Upper lobe of left lung (tissue), 6 donors: ENCODE measurements at places on chromosomes 5 and 9. TPM values are rescaled to one million over a fixed set of nuclear protein-coding genes. Genes with fewer than 3 reads are reported as not detected.

The MAMDC2 gene
- 26.5 TPM for total RNA-seq

The GABRA1 gene
- total RNA-seq: not detected

The FGF18 gene
- 1.7 TPM for total RNA-seq

The PKD2L2 gene
- not detected for total RNA-seq

The TEK gene
- total RNA-seq: 27.2 TPM

The SPATA31A3 gene
- total RNA-seq: not detected

The BAAT gene
- total RNA-seq: not detected

The ECSCR gene
- total RNA-seq: 62.5 TPM

The CDC20B gene
- total RNA-seq: 0.33 TPM

DNA sequence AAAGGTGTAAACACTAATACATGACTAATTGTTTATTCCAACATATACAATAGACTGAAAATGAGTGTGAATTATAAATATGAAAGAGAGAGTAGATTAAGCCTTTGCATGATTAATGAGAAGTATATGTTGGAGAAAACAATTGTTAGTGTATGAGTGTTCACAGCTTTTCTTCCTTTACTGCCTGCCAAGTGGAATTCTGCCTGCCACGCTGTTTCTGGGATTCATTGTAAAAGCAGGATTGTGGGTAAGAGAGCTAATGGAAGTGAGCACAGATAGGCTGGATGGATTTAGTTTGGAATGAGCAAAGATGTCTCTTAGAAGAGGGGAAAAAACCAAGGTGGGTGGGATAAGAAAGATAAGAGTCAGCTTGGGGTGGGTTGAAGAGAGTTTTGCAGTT, 129.6 kb upstream of the NMUR2 start:
- no peak for DNase-seq
- no peaks in the 10 kb centered on the region for H3K36me3 ChIP-seq
- H3K4me1 ChIP-seq: no peaks in the 10 kb centered on the region

GRCh38 chr9:20292002-20292401, 330.3 kb downstream of the MLLT3 start:
- H3K36me3 ChIP-seq: no peaks in the 10 kb centered on the region
- H3K4me3 ChIP-seq: no peak overlapping the region
- no peak for DNase-seq
- H3K4me1 ChIP-seq: no peaks in the 10 kb centered on the region

DNA sequence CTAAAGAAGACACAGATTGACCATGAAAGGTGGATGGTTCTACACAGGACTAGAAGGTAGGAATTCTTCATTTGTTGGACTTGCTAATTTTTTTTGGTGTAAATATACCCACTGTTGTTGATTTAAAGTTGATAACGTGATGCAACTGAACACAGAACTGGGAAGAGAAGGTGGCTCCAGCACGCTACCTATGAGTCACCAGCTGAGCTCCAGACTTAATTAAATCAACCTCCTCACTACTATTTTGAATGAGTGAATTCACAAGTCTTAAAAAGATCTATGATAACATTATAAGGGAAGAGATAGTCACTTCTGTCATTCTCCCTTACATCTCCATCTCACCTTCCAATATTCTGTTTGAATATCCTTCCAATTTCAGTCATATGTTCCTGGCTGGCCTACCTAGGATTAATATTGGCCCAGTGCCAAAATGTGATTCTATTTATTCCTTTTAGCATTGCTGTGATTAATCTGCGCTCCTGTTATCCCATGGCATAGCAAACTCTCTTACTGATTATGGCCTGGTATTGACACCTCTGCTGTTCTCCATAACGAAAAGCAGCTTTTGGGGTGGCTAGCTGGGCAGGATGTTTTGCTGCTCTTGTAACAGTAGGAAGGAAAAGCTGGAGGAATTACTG, 135.9 kb upstream of the CCDC152 start:
- no peaks in the 10 kb centered on the region for H3K36me3 ChIP-seq
- peak overlapping the region; percentile 50 for H3K27ac ChIP-seq
- H3K27me3 ChIP-seq: no peaks in the 10 kb centered on the region

- no peak overlapping the region for H3K27ac ChIP-seq
- no peaks in the 10 kb centered on the region for H3K36me3 ChIP-seq
- no peak overlapping the region for H3K4me3 ChIP-seq
- H3K27me3 ChIP-seq: no peaks in the 10 kb centered on the region
- H3K4me1 ChIP-seq: no peaks in the 10 kb centered on the region
- no peak for DNase-seq
These were observed 383.9 kb downstream of the MAT2B start for GRCh38 chr5:163889369-163889768.

GRCh38 chr9:35522187-35522586, 32.3 kb downstream of the RUSC2 start:
- H3K27ac ChIP-seq: no peak overlapping the region
- DNase-seq: no peak
- no peaks in the 10 kb centered on the region for H3K27me3 ChIP-seq
- no peaks in the 10 kb centered on the region for H3K36me3 ChIP-seq
- peaks cover 45% of the 10 kb centered on the region for H3K4me1 ChIP-seq

DNA sequence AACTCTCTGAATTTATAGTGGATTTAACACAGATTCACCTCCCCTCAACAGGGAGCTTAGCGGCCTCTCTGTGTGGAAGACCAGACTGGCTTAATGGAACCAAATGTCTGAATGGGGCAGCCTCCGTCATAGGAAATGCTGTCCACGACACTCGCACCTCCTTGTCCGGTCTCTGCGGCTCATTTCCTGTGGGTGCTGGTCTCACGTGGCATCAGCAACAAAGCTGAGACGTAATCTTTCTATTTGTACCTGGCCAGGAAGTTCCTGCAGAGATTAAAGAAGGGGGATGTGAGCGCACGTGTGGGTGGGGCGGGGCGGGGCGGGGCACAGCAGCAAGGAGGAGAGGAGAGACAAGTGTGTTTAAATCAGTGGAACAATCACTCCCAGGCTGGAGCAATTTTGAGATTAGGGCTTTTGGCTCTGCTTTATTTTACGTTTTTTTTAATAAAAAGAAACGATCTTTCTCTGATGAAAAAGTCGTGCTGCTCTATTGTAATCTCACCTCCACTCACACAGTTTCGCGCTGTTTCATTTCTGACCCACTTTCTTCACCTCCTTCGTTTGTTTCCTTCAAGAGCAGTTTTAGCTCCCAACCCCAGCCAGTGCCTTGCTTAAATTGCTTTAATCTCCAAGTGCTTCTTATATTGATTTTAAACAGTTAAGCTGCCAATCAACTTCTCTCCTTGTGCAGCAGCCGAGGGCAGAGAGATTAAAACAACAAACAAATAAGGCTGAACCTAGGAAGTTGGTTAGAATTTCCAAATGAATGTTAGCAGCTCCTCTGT, 132.2 kb upstream of the ASTN2 start:
- no peaks in the 10 kb centered on the region for H3K27me3 ChIP-seq
- peak overlapping the region; percentile 28 for H3K4me3 ChIP-seq
- DNase-seq: no peak
- H3K36me3 ChIP-seq: no peaks in the 10 kb centered on the region
- no peaks in the 10 kb centered on the region for H3K4me1 ChIP-seq
- H3K27ac ChIP-seq: no peak overlapping the region

GRCh38 chr5:27458287-27458686, 419.9 kb upstream of the CDH9 start:
- H3K36me3 ChIP-seq: no peaks in the 10 kb centered on the region
- H3K27me3 ChIP-seq: no peaks in the 10 kb centered on the region
- no peak for DNase-seq
- H3K27ac ChIP-seq: no peak overlapping the region

DNA sequence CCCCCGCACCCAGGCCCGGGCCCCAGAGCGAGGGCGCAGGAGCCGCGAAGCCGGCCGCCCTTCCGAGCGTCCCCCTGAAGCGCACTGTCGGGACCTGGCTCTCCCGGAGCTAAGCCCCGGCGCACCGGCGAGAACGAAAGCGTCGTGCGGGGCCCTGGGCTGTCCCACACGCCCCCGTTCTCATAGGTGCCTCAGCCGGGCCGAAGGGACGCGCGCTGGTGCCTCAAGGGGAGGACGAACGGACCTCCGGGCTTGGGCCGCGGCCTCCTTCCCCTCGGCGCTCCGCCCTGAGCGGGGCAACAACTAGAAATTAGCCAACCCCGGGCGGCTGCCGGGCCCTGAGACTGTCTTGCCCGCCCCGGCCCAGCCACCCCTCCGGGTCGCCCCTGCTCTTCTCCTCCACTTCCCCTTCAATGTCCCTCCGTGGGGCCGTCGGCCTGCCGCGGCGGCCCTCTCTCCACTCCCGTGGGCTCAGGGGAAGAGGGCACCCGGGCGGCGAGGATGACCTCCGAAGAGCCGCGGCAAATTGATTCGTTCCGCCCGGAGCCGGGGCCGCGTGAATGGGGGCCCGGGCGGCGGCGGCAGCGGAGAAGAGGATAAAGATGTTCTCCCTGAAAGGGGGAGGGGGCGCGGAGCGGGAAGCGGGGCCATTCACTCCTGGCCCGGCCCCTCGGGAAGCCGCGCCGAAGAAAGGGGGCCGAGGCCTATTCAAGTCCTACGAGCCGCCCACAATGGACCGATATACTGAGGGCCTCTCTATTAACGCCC, 3.5 kb upstream of the PRDM12 start:
- no peak overlapping the region for H3K27ac ChIP-seq
- DNase-seq: peak; percentile 82
- H3K4me1 ChIP-seq: peaks cover 69% of the 10 kb centered on the region
- H3K4me3 ChIP-seq: no peak overlapping the region
- H3K27me3 ChIP-seq: peaks cover 76% of the 10 kb centered on the region
- H3K36me3 ChIP-seq: no peaks in the 10 kb centered on the region

DNA sequence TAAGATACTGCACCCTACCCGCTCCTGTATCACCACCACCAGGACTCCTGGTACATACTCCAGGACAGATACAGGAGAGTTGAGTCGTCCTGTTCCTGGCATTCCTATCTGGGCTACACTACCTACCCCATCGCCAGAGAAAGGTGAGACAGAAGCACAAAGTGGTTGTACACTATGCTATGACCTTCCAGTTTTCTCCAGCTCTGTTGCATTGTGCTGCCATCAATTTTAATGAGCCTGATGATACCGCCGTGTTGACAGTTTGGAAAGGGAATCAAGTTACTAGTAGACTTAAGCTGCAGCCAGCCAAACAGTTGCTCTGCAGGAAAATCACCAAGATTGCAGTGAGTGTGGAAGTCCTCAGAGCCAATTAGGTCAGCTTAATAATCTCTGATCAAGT, 35.2 kb downstream of the ANP32B start:
- no peaks in the 10 kb centered on the region for H3K27me3 ChIP-seq
- DNase-seq: no peak
- no peaks in the 10 kb centered on the region for H3K4me1 ChIP-seq
- H3K36me3 ChIP-seq: peaks cover 17% of the 10 kb centered on the region
- H3K4me3 ChIP-seq: no peak overlapping the region
- H3K27ac ChIP-seq: no peak overlapping the region

DNA sequence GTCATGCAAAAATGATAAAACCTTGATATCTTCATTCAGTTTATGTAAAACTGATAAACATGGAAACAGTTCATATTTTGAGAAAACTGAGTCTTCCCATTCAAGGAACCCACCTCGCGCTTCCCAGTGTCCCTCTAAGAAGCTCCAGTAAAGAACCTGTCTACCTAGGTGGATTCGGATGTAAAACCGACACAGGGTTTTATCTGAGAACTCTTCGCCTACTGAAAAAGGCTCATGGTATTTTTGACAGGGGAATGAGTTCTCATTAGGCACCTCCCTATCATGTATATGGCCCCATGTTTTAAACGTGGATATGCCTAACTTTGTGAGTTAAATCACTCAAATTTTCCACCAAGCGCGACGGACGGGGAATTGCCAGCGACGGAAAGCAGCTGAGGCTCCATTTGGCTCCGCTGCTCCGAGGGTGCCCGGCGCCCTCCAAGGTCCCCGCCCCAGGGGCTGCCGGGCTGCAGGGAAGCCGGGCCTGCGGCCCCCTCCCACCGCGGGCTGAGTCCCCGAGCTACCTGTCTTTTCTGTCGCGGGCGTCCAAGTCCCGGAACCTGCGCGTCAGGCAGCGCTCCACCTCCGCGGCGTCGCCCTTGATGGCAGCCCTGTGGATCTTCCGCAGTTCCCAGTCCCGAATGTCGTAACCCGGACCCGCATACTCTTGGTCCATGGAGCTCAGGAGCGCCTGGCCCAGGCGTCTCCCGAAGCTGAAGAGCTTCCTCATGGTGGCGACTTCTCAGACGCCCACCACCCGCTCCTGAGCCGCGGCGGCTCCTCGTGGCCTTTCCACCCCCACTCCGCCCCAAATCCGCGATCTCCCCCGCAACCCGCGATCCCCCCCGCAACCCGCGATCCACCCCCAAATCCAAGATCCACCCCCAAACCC, 594 bp downstream of the ANKRD18A start:
- H3K4me1 ChIP-seq: peaks cover 33% of the 10 kb centered on the region
- H3K27me3 ChIP-seq: peaks cover 2% of the 10 kb centered on the region
- no peaks in the 10 kb centered on the region for H3K36me3 ChIP-seq
- peak overlapping the region; percentile 7 for H3K4me3 ChIP-seq
- H3K27ac ChIP-seq: no peak overlapping the region
- peak; percentile 84 for DNase-seq

GRCh38 chr9:79257228-79257781, 314.5 kb upstream of the TLE4 start:
- H3K36me3 ChIP-seq: no peaks in the 10 kb centered on the region
- H3K4me1 ChIP-seq: no peaks in the 10 kb centered on the region
- peaks cover 3% of the 10 kb centered on the region for H3K27me3 ChIP-seq

GRCh38 chr9:128123451-128124080, 4.0 kb downstream of the PTGES2 start:
- H3K4me1 ChIP-seq: peaks cover 20% of the 10 kb centered on the region
- H3K27me3 ChIP-seq: no peaks in the 10 kb centered on the region
- H3K4me3 ChIP-seq: no peak overlapping the region
- peaks cover 39% of the 10 kb centered on the region for H3K36me3 ChIP-seq

DNA sequence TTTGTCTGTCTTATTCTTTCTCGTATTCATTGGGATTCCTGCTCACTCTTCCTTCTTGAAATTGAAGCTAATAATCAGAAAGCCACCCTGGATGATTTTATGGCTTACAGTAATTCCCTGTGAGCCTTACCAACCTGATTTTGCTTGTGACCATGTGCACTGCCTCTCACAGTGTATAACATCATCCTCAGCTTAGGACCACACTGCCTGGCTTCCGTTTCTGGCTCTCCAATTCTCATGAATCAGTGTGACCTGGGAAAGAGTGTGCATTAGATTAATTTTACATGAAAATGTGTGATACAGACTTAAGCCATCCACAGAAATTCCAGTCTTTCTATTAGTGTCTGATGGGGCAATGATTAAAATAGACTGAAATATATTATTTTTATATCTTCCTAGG, 126.8 kb upstream of the DMRT1 start:
- no peak for DNase-seq
- H3K36me3 ChIP-seq: peaks cover 27% of the 10 kb centered on the region
- peaks cover 8% of the 10 kb centered on the region for H3K4me1 ChIP-seq

- DNase-seq: no peak
- no peaks in the 10 kb centered on the region for H3K36me3 ChIP-seq
- H3K4me1 ChIP-seq: peaks cover 5% of the 10 kb centered on the region
- no peak overlapping the region for H3K27ac ChIP-seq
- peaks cover 10% of the 10 kb centered on the region for H3K27me3 ChIP-seq
- H3K4me3 ChIP-seq: no peak overlapping the region
These were observed 27.9 kb upstream of the IL31RA start for GRCh38 chr5:55823151-55823796.

GRCh38 chr5:310516-310915, 11.0 kb upstream of the AHRR start:
- H3K4me3 ChIP-seq: no peak overlapping the region
- H3K4me1 ChIP-seq: no peaks in the 10 kb centered on the region
- no peak for DNase-seq
- H3K27ac ChIP-seq: no peak overlapping the region
- H3K36me3 ChIP-seq: peaks cover 17% of the 10 kb centered on the region

- no peaks in the 10 kb centered on the region for H3K36me3 ChIP-seq
- no peak overlapping the region for H3K4me3 ChIP-seq
- no peak overlapping the region for H3K27ac ChIP-seq
- no peaks in the 10 kb centered on the region for H3K4me1 ChIP-seq
- no peaks in the 10 kb centered on the region for H3K27me3 ChIP-seq
- DNase-seq: no peak
These were observed 401.9 kb downstream of the TLE4 start for GRCh38 chr9:79973627-79974026.
